ENCODE measurements at places on chromosomes 6 and 20.

DNA sequence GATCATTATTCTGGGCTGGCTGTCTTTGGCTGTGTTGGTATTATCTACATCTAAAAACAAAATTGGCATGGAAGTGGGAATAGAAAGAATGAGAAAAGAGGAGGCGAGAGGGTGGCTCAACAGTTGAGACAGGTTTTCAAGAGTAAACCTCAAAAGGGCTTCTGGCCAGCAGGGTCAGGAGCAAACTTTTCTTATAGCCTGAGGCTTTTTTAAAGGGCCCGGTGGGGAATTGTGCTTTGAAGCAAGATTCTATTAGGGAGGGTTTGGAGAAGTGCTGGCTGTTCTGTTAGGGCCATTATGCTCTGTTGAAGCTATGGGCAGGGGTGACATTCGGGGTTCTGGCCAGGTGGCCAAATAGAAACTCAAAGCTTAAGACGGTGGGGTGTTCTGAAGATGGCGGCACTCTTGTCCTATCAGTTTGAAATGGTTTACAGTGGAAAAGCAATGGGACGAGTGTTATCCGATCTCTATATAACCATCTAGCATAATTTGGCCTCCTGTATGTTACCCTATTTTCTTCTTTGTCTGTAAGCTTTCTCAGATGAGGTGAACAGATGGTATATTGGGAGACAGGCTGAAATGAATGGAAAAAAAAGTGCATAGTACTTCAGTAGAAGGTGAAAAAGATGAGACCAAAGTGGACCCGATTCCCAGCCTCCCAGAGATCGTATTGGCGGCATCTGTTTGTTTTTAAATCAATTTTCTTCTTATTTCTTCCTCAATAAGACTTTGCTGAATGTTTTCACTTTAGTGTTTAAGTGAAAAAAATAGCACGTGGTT, 132.1 kb upstream of the CNR1 start:
- DNase-seq: no peak

GRCh38 chr20:46804126-46804525, 90.5 kb upstream of the EYA2 start:
- DNase-seq: no peak

DNA sequence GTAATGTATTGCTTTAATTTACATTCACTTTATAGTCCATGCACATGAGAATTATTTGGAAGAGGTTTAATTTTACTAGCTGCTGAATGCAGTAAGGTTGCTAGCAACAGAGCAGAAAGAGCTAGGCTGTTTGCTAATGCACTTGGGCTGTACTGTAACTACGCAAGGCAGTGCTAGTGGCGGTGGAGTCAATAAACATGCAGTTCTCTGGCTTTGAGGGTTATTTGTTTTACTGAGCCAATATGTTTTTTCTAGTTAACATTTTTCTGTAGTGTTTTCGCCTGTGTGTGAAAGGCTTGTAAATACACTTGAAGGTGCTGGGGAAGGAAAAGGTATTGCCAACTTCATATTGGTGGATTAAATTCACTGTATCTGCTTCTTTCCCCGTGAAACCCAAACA, 112.8 kb downstream of the BTBD3 start:
- DNase-seq: no peak

DNA sequence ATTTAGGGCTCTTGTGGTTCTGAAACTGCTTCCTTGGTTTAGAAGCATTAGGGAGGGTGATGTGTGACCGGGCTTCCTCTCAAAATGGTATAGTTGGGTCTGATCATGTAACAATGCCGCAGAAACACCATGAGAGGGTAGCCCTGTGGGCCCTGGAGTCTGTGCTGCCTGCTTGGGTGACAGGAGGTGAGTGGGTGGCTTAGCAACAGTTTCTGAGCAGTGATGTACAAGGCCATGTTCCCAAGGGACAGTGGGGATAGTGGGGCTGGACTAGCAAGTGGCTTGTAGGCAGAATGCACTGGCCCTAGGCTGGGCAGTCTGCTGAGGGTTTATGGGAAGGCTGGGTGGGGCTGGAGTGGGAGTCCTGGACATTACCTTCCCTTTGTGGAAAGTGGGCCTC, 106.9 kb upstream of the MYL9 start:
- no peak for DNase-seq

All from kidney capillary endothelial cell (primary cell).